ENCODE measurements at places on chromosomes 3 and 15.

DNA sequence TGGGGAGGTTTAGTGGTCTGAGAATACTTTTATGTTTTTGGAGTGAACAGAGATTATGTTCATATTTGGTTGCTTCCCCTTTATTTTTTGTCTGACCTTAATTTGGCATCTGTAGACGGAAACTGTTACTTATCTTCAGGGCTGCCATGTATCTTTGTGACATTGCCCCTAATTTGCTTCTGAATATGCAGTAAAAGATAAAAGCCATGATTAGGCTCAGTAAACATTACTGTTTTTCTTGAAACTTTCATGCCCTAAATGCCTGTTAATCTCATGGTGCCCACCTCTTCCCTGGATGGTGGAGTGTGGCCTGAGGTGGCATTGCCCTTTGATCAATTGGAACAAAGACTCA lies 106.7 kb downstream of the C3orf70 start:
- no peak for DNase-seq

DNA sequence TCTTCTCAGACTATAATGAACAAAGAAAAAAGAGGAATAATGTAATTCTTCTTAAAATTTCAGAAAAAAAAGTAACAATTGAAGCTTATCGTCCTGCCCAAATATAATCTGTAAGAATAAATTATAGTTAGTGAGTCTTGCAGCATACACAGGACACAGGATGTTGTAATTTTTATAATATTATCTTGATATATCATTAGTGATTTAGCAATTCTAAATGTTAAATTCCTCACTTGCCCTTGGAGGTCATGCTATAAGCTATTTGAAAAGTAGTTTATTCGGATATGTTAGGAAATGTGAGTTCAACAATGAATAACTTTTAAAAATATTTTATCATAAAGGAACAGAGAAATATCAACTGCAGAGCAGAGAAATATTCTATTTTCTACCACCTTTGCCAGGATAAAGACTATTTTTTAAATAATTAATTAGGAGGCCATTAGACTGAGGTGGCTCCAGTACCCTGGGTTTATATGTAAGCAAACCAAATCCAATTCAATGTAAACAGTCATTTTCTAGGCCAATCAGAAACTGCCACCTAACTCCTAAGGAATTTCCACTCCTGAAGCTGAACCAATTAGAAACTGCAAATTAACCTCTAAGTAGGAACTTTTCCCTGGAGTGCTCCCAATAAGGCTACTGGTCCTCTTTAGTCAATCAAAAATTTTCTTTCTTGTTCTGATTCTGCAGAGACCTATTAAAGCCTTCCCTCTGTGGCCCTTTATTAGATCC lies 1109.3 kb downstream of the ROBO2 start:
- no peak for DNase-seq

DNA sequence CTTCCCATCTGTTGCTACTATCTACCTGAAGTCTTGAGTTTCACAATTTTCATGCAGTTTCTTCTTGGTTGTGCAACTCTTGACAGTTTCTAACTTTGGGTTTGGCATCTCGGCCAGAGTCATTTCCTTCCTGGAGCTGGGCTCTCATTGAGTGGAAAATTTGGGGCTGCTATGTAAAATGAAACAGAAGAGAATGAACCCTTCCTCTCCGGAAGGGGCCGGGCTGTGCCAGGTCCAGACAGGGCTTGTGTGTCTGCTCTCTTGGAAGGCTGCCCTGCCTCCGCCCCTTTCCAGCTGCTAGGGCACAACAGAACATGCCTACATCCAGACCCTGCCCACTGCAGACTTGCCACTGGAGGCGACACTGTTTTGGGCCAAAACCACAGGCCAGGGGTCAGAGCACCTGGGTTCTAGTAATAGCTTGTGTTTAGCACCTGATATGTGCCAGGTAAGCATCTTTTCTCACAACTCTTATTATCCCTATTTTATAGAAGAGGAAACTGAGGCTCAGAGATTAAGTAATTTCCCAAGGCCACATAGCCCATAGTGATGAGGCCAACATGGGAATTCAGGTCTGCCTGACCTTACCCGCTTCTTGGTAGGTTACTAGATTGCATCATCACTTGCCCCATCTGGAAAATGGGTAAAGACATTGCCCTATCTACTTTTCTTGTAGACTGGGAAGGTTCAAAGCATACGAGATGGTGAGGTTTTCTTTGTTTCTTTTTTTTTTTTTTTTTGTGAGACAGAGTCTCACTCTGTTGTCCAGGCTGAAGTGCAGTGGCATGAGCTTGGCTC lies 25.0 kb downstream of the IRAK2 start:
- peak; percentile 42 for DNase-seq

DNA sequence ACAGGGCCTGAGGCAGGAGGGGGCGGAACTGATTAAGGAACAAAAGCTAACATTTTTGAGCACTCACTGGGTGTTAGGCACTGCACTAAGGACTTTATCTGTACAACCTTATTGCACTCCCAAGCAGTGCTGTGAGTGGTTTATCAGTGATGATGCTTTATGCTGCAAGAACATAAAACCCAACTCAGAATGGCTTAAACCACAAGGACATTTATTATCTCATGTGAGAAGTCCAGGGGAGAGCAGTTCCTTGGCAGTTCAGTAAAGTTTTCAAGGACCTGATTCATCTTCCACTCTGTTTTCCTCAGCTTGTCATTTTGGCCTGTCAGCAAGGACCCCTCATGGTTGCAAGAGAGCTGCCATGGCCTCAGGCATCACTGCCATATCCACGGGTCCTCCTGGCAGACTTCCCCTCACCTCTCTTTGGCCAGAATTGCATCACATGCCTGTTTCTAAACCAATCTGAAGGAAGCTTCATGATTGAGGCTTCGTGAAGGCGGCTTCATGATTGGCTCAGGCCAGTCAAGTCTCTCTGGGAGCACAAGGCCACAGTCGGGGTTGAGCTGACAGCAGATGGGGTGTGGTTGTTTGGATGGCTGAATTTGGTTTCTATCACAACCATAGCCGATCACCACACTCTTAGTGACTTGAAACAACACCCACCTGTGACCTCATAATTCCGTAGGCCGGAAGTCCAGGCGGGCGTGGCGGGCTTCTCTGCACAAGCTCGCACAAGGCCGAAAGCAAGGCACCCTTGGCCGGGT lies 15.8 kb downstream of the EFCC1 start:
- DNase-seq = peak; percentile 59

GRCh38 chr3:12750223-12750622 lies 8.8 kb downstream of the TMEM40 start:
- no peak for DNase-seq

DNA sequence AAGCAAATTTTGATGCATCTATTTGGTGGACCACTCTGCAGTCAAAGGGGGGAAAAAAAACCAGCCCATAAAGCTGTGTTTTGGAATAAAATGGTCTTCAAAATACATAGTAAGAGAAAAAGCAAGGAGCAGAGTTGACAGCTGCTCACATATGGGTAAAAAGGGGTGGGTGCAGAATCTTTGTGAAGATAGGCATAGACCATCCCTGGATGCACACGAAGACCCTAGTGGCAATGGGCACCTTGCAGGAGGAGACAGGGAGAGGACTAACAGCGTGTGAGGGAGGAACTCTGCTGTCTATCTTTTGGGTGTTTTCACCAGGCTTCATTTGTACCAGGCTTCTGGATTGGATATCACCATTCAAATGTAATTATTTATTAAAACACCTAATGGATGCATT lies 43.9 kb downstream of the CTNNB1 start:
- DNase-seq = no peak

DNA sequence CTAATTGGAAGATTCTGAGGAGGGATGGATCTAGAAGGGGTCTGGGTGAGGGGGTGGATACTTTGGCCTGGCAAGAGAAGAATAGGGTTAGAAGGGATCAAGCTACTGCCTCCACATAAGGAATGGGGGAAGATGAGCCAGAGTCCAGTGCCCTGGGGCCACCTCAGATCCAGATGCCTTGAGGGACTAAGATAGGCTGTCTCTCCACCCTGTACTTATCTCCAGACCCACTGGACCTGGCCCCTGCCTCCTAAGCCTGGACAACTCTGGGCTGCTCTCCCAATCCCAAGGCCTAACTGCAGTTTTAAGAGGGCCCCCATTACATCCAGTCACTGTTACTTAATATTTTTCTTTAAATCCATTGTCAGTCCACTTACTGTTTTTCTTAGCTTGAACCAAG lies 2.0 kb downstream of the DVL3 start:
- DNase-seq = no peak

DNA sequence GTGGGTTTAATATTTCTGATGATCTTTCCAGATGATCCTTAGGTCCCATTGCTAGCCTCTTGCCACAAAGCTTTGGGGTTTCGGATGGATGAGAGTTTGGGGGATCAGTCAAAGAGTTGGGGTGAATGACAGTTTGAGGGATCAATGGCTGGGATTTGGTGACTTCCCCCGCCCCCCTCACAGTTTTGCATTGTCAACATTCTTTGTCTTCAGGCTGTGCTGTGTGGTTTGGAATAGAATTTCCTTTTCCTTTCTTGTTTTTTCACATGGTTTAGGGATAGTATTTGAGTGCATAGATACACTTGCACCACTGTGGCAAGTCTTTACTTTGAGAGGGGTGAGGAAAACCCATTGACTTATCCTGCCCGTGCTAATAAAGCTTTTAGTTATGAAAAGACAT lies 14.3 kb downstream of the MEF2A start:
- no peak for DNase-seq

DNA sequence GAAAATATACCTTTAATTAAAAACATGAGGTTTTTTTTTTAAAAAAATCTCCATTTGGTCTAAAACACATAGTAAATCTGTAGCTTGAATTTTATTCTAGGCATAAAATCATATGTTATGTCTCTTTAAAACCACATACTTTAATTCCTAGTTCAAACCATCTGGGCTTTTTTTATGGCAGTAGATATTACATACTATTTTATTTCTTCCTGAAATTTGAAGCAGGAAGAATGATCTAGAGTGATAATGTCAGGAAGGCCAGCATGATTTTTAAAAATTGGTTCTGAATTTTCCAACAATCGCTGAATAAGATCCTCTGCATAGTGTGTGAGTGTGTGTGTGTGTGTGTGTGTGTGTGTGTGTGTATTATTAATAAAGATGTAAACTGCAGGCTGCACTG lies 420.3 kb downstream of the NAALADL2 start:
- DNase-seq = no peak

GRCh38 chr15:78800189-78800588 lies 11.1 kb downstream of the ADAMTS7 start:
- no peak for DNase-seq

- no peak for DNase-seq
Measured at GRCh38 chr3:68467465-68467864, 464.9 kb downstream of the TAFA4 start.

- no peak for DNase-seq
Measured at GRCh38 chr3:190017521-190018288, 103.0 kb downstream of the P3H2 start.

- no peak for DNase-seq
Measured at GRCh38 chr3:45154641-45155147, 8.5 kb upstream of the CDCP1 start.

- no peak for DNase-seq
Measured at GRCh38 chr3:30628205-30628900, 22.0 kb downstream of the TGFBR2 start.

All from CD4-positive, alpha-beta T cell treated with Interleukin-2 at 100 ng/mL for 4 hours (primary cell).